Vagina (tissue), 2 donors: ENCODE measurements at places on chromosomes 16 and 17.

DNA sequence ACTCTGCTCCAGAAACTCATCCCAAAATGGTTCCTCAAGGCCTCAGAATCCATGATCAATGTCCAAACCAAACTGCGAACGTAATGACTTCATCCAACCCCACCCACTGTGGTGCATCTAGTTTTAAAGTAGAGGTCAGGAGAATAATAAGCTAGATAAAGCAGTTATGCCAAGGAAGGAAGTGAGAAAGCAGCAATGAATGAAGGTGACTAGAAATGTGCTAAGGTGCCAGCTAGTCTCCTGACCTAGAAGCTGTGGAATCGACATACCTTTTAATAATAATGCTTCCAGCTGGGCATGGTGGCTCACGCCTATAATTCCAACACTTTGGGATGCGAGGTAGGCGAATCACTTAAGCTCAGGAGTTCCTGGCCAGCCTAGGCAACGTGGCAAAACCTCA is 99.2 kb downstream of the SMG6 start:
- no peak for DNase-seq

GRCh38 chr16:81480606-81481206 is 36.1 kb downstream of the CMIP start:
- DNase-seq: no peak

- no peak for DNase-seq
These were observed 31.9 kb upstream of the CPNE2 start for GRCh38 chr16:57060323-57061083.

- DNase-seq: no peak
These were observed 75.9 kb downstream of the CES1 start for GRCh38 chr16:55756963-55757362.

GRCh38 chr16:85363881-85364280 is 249.2 kb upstream of the GSE1 start:
- no peak for DNase-seq

GRCh38 chr16:11278681-11279628 is 2.2 kb downstream of the PRM1 start:
- no peak for DNase-seq

DNA sequence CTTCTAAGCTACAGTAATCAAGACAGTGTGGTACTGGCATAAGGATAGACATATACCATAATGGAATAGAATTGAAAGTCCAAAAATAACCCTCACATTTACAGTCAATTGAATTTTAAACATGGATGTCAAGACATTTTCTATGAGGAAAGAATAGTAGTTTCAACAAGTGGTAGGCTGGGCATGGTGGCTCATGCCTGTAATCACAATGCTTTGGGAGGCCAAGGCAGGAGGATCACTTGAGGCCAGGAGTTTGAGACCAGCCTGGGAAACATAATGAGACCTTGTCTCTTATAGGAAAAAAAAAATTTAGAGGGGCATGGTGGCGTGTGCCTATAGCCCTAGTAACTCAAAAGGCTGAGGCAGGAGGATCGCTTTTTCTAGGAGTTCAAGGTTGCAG is 122.8 kb upstream of the TBX2 start:
- DNase-seq: no peak

- DNase-seq: no peak
These were observed 43.1 kb downstream of the TBCD start for GRCh38 chr17:82794781-82795482.

GRCh38 chr17:74361230-74362068 is at the start of gene BTBD17:
TSS of gene BTBD17 (minus strand) at chr17:74361868. CDS start at chr17:74361819, 49 bp downstream.
- no peak for DNase-seq

DNA sequence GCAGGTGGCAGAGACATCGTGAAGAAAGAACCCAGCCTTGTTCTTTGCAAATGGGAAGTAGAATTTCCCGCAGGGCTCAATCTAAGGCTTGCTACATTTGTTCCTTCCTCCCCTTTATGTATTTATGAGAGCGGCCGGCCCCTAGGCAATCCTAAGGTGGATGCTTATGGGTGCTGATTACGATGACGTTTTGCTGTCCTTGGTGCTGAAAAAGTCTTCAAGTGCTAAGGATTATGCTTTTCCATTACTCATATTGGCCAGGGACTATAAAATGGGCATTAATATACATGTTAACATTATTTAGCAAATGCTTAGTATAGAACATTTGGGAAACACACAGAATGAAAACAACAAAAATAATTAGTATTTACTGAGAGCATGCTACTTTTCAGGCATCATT is 313.3 kb upstream of the XYLT1 start:
- no peak for DNase-seq

DNA sequence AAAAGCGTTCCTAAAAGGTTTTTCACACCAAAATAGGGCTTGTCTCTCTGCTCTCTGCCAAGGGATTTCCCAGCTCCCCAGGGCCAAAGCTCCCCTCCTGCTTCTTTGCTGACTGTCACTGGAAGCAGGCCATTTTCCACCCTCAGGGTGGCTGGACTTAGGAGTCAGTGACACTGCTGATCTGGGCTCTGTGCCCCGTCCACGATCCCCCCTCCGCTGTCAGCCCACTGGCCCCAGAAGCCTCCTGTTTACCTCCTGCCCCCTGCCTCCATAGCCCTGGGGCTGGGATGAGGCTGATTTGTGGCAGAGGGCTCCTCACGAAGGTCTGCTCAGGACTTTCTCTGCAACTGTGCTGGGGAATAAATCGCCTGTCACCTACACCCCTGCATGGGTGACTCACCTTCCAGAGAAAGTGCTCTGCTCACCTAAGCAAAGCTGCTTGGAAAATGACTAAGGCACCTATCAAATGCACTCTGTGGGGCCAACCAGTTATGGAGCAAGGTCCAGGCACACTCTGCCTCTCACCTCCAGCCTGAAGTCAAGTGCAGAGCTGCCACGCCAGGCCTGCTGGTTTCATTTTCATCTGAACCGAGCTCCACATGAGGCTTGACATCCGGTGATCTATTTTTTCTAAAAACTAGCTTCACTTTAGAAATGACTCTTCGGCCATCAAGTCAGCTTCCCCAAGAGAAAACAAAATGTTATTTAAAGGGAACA is 4.9 kb downstream of the MAP3K14 start:
- DNase-seq: no peak

DNA sequence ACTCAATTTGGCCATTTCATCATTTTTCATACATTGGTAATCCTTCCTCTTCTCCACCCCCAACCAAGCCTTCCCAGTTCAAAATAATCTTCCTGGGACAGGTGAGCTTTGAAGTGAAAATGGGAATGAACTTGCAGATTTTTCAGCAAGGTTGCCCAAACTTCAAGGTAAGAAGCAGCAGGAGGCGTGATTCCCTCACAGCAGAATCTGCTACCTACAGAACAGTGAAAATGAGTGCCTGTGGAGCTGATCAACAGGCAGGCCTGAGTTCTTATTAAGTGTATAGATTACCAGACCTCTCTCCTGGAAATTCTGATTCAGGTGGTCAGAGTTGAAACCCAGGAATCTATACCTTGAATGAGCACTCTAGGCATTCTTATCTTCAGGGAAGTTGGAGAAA is 356.6 kb downstream of the RBFOX1 start:
- DNase-seq: no peak

GRCh38 chr16:82439678-82440293 is 187.0 kb upstream of the CDH13 start:
- DNase-seq: no peak

GRCh38 chr16:87575027-87575804 is 27.1 kb upstream of the JPH3 start:
- DNase-seq: no peak

GRCh38 chr16:27355610-27356009 is 41.8 kb downstream of the IL4R start:
- DNase-seq: no peak

GRCh38 chr17:9948928-9949327 is 43.9 kb upstream of the RCVRN start:
- DNase-seq: no peak

DNA sequence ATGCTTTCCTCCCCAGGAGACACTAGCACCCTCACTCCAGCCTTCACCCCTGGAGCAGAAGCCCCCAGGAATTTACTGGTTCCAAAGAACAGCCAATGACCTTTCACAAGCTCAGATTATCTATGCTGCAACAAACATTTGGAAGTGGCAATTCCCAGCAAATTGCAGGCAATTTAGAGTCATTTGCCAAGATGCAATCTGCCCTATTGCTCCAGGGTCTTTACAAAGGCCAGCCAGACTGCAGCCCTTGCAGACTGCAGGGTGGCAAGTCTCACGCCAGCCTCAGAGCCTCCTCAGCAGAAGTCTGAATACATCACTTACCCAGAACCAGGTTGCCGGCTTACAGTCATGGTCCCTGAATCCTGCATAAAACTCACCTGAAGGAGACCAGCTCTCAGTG is 21.8 kb downstream of the AXIN1 start:
- no peak for DNase-seq

DNA sequence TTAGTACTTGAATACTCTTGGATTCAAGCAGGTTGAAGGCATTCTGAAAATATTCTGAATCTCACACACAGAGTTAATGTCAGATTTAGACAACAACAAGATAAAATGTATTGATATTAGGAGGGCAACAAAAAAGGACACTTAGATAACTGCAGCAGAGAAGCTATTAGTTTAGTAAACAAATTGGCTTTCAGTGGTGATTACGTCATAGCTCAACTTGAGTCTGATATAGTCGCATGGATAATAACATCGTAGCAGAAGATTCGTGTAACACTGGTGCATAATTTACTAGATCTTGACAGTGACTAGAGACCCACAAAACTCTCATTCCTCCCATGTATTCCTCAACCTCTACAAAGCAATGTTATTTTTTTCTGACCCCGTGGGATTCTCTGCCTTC is 268.3 kb downstream of the KCNJ2 start:
- DNase-seq: no peak

DNA sequence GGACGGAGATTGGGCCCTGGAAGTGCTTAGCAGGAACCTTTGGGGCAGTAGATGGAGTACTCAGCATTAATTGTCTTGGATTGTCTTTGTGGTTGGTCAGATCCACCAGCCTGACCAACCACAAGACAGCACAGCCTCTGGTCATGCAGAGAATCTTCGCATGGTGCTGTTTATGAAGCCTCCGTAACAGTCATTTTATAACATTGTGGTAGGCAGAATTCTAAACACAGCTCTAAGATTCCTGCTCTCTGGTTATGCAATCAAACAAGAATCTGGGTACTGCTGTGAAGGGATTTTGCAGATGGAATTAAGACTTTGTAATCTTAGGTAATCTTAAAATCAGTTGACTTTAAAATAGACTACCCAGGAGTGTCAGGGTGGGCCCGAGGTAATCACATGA is 312.2 kb upstream of the GOT2 start:
- DNase-seq: no peak

DNA sequence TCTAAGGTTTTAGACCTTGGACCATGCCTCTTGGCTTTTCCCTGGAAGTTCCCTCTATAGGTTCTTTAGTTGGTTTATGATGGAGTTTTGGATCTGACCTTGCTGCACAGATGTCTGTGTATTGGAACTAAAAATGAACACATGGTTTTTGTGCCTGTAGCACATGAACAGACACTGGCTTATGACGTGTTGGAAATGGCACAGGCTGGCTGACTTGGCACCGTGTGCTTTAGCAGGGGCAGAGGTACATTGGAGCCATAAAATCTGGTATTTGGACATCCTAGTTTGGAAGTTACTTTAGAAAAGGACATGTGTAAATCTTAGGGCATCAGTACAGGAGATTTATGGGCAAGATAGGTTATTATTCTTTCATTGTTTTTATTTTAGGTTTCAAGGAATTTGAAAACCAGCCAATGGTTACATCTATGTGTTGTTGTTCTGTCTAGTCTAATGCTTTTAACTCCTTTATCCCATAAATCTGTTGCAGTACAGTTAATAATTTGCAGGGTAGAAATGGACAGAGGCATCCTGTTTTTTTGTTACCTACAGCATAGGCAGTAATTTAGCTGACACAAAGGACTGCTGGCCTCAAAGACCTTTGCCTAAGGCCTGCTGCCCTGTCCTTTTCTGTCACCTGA is 6.0 kb downstream of the SOCS7 start:
- no peak for DNase-seq

DNA sequence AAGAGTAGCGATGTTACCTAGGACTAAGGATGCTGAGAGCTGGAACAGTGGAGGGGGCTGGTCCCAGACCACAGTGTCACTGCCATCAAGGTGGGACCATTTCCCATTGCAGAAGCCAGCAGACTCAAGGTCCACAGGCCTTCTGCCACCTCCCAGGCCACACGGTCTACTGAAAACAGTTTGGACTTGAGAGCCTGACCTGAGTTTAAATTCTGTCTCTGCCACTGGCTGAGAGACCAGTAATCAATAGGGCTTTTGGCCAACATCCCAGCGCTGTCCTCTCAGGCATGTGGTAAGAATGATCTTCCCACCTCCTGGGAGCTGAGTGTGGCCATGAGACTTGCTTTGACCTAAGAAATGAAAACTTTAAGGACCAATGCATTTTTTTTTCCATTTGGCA is 331.4 kb upstream of the CDH5 start:
- no peak for DNase-seq

DNA sequence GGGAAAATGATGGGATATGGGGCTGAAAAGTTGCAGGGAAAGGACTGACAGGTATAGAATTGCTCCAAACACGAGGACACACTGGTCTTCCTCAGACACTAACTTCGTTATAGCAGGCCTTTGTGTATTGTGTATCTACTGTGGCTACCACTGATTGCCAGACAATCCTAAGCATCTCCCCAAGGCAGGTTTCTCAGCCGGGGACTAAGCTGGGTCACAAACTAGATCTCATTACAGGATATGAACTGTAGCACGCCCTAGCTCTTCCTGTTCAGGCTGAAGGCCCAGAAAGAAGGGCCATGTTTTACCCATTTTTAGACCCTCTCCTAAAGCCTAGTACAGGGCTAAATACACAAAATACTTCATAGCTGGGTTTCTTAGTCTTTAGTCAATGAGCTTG is 5.1 kb upstream of the RANGRF start:
- DNase-seq: no peak

- no peak for DNase-seq
These were observed 29.8 kb downstream of the COX4I1 start for GRCh38 chr16:85829171-85829719.

DNA sequence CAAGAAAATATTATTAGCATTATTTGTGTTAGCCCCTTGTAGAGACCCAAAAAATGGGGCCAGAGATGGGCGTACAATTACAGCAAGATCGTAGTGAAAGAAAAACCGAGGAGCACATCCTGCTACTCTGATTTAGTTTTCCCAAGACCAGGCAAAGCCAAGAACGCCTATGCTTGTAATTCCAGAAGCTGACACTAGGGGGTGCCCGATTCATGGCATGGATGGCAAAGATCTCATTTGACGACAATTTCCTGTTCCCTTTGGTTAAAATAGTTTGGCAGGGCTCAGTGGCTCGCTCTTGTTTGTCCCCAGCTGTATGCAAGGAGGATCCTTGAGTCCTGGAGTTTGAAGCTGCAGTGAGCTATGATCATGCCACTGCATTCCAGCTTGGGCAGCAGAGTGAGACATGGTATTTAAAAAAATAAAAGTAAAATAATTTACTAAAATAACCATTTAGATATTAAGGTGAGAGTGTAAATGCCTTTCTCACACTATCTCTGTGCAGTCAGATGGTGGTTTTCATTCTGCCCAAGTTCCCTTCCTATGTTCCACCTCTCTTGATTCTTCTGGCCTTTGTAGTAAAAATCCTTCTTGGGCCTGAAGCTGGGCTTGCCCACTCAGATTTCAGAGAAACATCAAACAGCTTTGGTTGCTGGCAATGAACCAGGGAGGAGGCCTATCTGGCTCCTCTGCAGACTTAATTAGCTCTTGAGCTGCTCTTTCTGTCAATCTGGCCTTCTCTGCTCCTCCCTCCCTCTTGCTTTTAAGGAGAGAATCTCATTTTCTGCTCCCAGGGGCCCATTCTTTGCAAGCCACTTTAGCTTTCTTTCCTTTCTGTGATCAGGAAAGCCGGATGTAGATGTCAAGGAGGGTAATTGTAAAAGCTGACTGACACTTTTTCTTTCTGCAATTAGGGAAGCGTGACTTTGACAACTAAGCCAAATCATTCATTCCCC is 31.2 kb downstream of the TMEM238L start:
- no peak for DNase-seq

- DNase-seq: no peak
These were observed 20.9 kb downstream of the IRX3 start for GRCh38 chr16:54265575-54266107.
